Activated T-cell treated with anti-CD3 and anti-CD28 coated beads, Interleukin-2, amount 50 U/mL, for 72 hours (primary cell): ENCODE measurements at places on chromosomes 7 and 10.

DNA sequence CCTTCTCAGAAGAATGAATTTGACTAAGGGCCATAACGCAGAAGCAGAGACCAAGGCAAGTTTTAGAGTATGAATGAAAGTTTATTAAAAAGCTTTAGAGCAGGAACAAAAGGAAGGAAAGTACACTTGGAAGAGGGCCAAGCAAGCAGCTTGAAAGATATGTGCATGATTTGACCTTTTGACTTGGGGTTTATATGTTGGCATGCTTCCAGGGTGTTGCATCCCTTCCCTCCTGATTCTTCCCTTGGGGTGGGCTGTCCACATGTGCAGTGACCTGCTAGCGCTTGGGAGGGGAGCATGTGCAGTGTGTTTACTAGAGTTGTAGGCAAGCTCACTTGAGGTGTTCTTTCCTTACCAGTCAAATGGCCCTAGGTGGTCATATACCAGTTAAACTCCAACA lies 37.9 kb upstream of the LRRN3 start:
- DNase-seq: no peak

- DNase-seq: no peak
These were observed 226.2 kb upstream of the DGKB start for GRCh38 chr7:15128716-15129115.

DNA sequence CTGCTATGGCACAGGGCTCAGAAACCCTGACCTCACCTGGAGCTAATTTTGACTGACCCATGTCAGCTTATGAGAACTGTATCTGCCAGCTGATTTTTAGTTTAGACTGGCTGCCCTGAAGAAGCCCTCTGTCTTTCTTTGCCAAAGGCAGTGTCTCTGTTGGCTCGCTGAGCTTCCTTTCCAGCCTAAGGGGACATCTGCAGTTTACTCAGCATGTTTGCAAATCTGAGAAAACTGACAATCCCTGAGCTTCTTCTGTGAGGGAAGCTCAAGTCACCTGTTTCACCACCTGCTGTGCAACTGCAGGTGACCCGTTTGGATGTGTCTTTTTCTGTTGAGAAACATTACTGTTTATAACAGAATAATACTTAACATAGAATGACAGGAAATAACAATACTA lies 46.0 kb downstream of the PRKAR2B start:
- DNase-seq: no peak

- no peak for DNase-seq
These were observed 14.1 kb downstream of the CRYGN start for GRCh38 chr7:151425670-151426440.

DNA sequence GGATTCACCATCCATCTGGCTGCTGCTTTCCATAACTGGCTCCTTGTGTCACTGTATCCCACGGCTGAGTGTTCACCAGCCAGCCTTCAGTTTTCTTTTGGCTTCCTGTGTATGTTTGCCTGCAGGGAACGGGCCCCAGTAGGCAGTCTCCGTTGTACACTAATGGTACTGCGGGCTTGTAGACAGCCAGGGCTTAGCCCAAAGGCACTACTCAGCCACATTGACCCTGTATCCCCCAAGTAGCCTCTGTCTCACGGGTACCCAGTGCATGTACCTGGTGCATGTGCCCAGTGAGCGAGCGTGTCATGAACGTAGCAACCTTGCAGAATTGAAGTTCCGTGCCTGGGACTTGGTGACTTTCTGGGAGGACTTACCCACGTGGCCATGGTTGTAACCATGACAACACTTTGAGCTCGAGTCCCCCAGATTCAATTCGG lies 6.1 kb downstream of the PFKFB3 start:
- DNase-seq: no peak

DNA sequence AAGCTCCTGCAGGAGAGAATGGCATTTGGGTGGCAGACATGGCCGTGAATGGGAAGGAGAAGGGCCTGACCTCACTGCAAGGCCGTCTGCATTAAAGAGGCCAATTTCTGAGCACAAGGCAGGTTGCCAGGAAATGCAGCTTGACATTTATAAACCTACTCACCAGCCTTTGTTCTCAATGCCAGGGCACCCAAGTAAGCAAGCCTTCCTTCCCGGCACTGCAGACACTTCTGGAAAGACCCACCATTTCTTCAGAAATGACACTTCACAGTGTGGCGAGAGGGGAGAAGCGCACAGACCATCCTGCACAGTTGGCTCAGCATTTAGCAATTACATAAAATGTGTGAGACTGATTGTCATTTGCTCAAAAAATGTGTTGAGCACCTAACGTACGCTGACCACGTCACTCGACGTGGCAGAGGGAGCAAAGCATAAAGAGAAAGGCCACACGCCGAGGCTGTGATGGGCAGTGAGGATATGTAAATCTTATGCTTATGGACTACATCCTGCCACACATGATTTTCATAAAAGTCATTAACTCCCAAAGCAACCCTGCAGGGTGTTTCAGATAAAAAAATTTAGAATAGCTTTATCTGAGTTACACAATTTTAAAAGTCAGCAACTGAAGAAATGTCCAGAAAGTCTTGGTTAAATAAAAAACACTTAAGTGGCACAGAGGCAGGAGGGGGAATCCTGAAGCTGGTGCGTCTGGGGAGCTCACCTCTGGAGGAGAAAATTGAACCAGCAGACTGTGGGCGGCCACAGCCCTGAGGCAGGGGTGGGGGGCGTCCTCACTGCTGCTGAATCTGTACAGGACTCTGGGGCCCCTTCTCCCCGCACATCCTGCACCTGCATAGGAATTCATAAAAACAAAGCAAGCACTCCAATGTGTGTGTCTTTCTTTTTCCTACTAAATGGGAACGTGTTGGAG lies 543.8 kb downstream of the PTPRN2 start:
- DNase-seq: no peak

GRCh38 chr10:128258421-128258976 lies 132.3 kb upstream of the MKI67 start:
- no peak for DNase-seq

DNA sequence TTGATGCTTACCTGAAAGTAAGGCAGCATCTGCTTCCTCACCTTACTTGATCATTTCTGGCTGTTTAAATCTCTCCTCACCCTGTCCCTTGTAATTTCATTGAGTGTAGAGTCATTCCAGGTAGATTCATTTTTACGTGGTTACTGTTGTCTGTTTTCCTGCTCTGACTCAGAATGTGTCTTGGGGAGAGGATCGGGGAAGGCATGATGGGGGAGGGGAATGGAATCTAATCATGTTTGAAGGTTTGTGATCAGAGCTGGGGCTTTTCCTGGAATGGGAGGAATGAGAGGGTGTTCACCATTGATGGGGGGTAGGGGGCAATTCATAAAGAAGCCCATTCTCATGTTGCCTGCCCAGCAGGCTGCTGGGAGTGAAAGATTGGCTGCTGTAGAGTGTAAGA lies 18.7 kb downstream of the SEC24C start:
- no peak for DNase-seq

DNA sequence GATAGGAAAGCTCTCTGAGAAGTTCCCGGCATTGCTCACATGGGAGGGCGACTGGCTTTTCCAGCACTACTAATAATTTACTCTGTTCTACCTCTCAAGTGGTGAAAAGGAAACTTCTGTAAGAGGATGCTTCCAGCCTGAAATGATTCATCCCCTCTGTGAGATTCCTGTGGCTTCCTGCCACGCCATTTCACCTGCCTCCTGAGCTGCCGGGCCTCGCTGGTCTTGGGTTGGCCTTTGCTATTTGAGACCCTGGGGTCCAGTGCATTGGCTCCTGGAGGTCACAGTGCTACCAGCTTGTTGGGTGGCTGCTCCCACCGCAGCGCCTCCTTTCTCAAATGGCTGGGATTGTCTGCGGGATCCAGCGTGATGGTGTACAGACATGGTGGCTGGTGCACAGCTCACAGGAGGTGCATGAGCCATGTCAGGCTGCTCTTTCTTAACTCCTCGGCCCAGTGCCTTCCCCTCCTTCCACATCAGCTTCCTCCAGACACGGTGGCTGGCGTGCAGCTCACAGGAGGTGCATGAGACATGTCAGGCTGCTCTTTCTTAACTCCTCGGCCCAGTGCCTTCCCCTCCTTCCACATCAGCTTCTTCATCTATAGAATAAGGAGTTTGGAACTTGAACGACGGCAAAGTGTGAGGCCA lies 42.9 kb upstream of the PCBD1 start:
- no peak for DNase-seq

DNA sequence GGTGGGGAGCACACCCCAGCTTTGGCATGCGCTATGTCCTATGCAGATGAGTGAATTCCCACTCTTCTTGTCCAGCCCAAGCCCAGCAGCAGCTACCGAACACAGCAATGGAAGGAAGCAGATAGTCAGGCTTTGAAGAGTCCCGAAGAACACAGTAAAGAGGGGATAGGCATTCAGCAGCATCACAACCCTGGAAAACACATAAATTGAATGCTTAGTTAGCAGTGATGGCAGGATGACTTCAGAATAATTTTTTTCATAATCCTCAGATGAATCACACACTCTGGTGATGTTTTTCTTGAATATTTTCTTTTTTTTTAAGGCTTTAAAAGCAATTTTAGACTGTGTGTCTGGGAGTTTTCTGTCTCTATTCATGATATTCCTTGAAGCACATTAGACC lies 95.8 kb downstream of the CFAP58 start:
- no peak for DNase-seq

DNA sequence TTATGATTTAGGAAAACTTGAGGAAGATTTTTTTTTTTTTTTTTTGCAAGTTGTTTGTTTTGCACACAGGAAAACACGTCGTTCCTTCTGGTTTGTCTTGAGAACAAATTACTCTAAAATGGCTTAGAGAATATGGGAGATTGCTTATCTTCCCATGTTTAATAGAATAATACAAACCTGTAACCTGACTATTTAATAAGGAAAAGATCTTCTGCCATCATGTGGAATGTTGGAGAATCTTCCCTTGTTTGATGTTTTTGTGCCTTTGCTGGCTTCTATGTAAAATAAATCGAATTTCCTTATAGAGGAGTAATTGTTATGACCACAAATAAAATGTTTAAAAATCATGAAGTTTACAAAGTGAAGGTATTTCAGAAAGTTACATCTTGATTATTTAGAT lies 818.8 kb downstream of the GATA3 start:
- DNase-seq: no peak
